Myocyte (in vitro differentiated cells): ENCODE measurements at places on chromosomes 6 and 20. TPM values are rescaled to one million over a fixed set of nuclear protein-coding genes. Genes with fewer than 3 reads are reported as not detected.

GRCh38 chr6:167338541-167339117 is 13.7 kb downstream of the TTLL2 start:
- no peak for DNase-seq

DNA sequence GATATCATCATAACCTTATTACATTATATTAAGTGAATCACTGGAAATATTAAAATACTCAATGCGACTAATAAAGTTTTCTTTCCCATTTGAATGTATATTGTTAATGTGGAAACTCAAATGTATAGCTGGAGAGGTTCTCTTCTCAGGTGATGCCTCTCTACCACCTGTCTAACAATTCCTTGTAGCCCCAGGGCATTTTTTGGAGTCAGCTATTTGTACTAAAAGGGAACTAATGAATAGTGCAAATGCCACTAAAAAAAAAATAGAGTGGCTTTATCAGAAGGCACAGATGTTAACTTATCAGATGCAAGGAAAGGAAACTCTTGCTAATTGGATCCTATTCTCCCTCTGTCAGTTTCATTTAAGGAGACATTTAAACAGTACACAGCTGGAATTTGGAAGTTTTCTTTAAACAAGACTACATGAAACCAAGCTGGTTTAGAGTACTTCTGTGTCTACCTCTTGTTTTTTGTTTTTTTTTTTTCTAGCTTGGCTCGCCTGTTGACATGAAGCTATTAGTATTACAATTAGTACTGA is 897.0 kb upstream of the SLC35B3 start:
- no peak for DNase-seq

GRCh38 chr20:1619861-1620444 is at the start of gene SIRPB1:
Gene SIRPB1 (minus strand): TSS chr20:1620009. CDS start chr20:1619944, 65 bp downstream.
- no peak for DNase-seq

- DNase-seq, result no peak
Measured at GRCh38 chr6:109644131-109644530, 46.9 kb downstream of the AK9 start.

DNA sequence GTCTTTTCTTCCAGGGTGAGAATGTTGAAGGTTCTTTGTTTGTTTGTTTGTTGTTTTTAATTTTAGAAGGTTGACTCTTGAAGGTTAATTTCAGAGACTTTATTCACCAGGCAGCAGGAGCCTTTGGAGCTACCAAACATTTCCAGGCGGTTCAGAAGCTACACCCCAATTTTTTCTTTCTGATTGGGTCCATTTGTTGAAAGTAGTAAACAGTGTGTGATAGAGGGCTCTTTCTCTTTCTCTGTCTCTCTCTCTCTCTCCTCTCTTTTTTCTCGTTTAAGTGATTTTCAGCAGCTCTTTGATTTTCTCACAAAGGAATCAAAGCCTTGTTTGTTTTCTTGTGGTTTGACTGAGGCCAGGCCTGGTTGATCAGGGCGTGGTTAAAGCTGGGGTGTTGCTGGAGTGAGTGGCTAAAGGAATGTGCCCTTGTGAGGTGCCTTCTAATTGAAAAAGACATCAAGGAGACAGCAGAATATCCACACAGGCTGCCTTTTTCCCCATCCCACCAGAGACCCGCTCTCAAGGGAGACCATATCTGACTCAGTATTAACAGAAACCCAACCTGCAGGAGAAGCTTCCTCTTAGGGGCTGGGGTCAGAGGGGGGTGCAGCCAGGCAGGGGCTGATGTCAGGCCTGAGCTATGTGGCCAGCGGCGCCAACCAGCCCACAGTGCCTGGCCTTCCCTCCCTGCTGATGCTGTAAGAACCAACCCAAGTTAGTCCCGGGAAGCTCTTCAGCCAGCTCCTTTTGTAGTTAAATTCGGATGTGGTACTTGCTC is 40.4 kb upstream of the NAA20 start:
- peak; percentile 83 for DNase-seq

The ANKRD66 gene
- total RNA-seq, result not detected in 2 replicates

GRCh38 chr20:11807054-11808048 is 110.3 kb upstream of the BTBD3 start:
- peak; percentile 71 for DNase-seq

GRCh38 chr6:112833581-112834131 is 486.5 kb downstream of the RFPL4B start:
- DNase-seq, result peak; percentile 89

GRCh38 chr6:42509765-42510164 is 54.1 kb upstream of the UBR2 start:
- DNase-seq, result no peak

DNA sequence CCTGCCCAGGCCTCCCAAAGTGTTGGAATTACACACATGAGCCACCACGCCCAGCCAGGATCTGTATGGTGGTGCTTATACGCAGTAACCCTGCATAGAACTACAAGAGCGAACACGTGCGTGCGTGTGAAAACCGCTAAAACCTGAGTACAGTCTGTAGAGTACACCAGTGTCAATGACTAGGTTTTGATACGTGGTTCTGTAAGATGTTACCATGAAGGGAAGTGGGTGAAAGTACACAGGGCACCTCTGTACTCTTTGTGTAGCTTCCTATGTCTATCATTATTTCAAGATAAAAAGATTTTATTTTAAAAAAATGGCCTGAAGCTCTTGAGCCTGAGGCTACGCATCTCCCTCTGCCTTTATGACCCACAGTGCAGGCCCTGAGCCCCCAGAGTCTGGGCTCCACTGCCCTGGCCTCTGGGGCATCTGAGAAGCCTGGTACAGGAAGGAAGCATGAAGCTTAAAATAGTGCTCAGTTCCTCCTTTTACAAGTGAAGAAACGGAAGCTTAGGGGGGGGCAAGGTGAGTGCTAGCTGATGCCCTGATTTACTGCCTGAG is 21.6 kb downstream of the LY86 start:
- no peak for DNase-seq

The IMPG1 gene
- not detected in 2 replicates for total RNA-seq

- DNase-seq, result peak; percentile 69
Measured at GRCh38 chr20:41234546-41234945, 83.0 kb downstream of the ZHX3 start.

The TMEM217 gene
- 0.35 and 1.0 TPM in 2 replicates for total RNA-seq

DNA sequence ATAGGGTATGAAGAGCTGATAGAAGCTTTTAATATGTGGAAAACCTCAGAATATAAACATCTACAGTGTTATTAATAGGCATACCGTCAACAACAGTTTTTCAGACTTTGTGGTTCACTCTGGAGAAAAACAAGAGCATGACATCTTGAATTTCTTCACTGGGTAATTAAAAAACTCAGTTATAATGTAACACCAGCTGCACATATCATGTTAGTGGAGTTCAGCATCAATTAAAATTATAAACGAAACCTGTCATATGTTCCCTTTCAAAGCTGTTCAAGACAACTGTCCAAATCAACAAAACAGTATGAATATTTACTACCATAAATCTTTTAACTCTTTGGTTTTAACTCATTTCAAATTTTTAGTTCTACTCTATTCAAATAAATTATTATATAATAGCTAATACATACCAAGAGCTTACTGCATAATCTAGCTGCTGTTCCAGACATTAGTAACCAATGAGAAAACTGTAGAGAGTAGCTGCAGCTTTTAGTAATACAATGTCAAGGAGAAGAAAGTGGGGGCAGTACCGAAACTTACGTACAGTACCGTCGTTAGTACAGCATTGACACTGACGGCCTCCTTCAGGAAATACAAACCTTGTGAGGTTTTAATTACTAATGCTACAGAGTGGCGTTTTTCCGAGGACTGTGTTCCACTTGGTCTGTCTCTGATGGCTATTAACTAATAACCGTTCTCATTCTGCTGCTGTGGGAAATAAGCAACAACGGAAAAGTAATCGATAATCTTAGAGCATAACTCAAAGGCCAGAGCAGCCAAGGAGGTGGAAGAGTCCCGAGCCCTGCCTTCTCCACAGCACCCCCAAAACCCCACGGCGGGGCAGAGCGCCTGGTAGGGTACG is 532 bp upstream of the PM20D2 start:
- DNase-seq, result peak; percentile 16

DNA sequence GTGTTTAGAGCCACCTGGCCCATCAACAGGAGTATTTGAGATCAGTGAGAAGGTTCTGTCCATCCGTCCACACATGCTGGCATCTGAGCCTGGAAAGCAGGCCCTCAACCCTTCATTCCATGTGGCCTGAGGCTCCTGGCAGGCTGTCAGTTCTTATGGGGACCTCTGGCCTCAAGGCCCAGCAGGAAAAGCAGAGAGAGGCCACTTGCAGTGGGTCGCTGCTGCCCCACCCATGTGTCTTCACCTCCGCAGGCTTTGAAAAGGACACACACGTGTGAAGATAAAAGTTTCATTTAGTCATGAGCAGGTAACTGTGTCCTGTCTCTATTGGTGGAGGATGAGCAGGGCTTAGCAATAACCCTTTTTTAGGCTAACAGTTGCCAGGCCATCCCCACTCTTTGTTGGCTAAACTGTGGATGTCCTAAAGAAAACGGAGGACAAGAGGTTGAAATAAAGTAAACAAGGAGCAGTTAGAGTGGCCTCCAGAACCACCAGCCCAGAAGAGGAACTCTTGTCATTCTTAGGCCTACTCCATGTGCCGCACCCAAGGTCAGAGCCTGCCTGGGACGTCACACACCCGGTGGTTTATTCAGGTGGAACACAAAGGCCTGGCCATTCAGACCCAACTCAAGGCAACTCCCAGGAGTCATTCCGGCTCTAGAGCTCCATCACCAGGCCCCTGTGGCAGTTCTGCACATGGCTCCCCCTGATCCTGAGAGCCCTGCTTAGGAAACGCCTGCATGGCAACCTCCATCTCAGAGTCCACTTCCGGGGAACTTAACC is 143.4 kb upstream of the CST7 start:
- no peak for DNase-seq

GRCh38 chr6:16118825-16119224 is 10.1 kb upstream of the MYLIP start:
- DNase-seq, result no peak
